ENCODE measurements at places on chromosomes 7 and 10.

DNA sequence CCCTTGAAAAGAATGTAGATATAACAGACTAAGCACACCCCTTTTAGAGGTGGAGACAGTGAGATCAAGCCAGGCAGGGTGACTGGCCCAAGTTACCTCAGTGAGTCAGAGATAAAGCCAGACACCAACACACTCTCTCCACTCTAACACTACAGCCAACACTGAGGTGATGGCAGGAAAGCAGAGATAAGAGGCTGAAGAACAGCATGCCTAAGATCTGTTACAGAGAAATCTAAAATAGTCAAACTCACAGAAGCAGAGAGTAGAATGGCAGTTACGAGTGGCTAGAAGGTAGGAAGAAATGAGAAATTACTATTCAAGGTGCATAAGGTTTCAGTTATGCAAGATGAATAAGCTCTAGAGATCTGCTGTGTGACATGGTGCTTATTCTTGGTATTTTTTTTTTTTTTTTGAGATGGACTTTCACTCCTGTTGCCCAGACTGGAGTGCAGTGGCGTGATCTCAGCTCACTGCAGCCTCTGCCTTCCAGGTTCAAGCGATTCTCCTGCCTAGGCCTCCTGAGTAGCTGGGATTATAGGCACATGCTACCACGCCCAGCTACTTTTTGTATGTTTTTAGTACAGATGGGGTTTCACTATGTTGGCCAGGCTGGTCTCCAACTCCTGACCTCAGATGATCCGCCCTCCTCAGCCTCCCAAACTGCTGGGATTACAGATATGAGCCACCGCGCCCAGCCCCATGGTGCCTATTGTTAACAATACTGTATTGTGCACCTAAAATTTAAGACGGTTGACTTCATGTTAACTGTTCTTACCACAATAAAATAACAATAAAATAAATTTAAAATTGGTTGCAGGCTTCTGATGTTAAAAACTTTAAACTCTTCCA, 28.7 kb downstream of the ICA1 start:
- DNase-seq, result no peak

GRCh38 chr7:151461096-151461941, 21.4 kb upstream of the CRYGN start:
- no peak for DNase-seq

DNA sequence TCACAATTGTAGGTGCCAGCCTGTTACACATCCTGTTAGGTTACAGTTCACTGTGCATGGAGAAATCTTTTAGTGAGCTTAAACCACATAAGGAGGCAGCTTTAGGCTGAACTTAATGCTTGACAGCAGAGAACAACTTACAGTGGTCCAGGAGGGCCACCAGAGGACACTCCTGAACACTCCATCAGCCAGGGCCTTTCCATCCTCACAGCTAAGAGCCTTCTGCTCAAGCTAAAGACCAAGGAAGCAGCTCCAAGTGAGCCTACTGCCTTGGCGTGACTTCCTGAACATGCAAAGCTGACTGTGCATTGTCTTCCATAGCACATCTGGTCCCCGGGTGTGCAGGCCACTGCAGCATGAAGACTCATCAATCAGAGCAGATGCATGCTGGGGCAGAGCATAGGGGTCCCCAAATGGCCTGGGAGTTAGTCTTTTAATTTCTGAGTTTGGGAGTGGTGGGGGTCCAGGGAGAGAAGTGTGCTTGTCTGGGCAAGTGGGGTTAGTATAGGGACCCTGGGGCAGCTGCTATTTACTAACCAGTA, 105.0 kb downstream of the ZNF248 start:
- no peak for DNase-seq

GRCh38 chr10:28169525-28169924, 133.3 kb downstream of the MPP7 start:
- no peak for DNase-seq

- no peak for DNase-seq
Measured at GRCh38 chr7:28165261-28165660, 15.3 kb downstream of the JAZF1 start.

DNA sequence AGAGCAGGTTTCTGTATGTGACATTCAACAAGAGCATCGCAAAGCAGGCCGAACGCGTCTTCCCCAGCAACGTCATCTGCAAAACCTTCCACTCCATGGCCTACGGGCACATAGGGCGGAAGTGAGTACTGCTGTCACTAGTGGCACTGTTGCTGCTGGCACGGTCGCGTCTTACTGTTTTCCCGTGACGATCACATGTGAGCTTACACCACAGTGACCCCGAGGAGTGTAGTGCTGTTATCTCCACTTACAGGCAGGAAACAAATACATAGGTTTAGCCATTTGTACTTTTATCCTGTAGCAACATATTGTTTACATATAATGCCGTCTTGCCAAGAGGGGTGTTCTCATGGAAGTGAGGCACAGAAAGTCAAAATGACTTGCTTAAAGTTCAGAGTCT, 25.4 kb downstream of the FBH1 start:
- no peak for DNase-seq

DNA sequence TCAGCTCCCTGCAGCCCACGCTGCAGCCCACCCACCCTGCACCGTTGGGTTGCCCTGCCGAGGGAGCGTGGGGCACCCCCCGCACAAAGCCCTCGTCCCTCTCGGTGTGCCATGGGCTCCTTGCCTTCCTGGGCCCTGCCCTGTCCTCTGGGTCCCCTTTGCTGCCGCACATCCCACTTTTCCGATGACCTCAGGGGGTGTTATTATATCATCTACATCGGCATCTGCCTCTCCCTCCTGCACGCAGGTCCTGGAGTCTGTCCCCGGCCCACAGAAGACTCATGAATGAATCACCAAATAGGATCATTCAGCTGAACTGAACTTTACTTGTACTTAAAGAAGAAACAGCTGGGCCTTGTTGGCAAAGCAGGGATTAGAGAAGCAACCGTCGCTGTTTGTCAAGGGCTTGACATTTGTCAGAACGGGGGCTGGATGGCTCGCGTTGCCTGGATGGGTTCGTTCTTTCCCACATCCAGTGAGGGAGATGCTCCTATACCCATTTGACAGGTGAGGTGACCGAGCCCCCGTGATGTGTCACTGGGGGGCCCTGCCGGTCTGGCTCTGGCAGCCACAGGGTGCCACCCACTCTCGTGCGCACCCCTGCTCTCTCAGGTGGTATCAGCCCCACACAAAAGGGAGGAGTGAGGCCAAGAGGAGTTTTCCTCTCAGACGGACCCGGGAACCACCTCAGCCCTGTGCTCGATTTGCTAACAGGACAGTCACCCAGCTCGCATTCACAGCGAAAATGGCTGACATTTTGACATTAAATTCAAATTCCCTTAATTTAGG, 58.6 kb upstream of the EBF3 start:
- peak; percentile 20 for DNase-seq

- DNase-seq, result peak; percentile 83
Measured at GRCh38 chr10:70551971-70552422, 50.5 kb downstream of the PRF1 start.

- DNase-seq, result no peak
Measured at GRCh38 chr10:103534621-103535498, 41.4 kb downstream of the NEURL1 start.

DNA sequence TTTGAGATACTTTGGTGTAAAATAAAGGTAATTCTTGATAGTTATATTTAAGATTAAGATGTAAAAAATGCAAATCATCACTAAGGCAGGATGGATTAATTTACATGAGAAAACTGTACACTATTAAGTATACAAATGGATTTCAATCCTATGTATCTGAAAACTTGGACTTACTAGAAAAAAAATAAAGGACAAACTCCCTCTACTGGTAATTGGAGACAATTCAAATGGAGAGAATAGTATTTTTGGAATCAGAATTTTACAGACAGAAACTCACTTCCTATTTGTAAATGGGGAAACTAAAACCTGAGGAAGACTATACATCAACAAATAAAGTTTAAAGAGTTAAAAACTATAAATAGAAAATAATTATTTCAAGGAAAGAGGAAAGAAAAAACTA, 62.6 kb downstream of the CUL2 start:
- DNase-seq, result peak; percentile 46

DNA sequence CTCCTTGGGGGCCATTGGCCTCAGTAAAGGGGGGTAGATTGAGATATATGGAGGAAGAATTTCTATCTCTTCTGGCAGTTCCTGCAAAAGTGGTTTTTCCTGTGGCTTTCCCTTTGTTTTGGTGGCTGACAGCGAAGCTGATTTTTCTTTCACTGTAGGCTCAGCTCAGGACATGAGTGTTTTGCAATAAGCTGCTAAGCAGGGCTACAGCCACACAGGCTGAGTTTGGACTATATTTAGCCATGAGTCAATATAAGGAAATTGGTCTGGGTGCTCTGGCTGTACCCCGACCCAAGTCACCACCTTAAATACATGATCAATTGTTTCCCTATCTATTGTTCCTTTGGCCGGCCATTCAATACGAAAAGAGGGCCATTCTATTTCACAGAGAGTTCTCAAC, 212.7 kb upstream of the KCND2 start:
- DNase-seq, result no peak

DNA sequence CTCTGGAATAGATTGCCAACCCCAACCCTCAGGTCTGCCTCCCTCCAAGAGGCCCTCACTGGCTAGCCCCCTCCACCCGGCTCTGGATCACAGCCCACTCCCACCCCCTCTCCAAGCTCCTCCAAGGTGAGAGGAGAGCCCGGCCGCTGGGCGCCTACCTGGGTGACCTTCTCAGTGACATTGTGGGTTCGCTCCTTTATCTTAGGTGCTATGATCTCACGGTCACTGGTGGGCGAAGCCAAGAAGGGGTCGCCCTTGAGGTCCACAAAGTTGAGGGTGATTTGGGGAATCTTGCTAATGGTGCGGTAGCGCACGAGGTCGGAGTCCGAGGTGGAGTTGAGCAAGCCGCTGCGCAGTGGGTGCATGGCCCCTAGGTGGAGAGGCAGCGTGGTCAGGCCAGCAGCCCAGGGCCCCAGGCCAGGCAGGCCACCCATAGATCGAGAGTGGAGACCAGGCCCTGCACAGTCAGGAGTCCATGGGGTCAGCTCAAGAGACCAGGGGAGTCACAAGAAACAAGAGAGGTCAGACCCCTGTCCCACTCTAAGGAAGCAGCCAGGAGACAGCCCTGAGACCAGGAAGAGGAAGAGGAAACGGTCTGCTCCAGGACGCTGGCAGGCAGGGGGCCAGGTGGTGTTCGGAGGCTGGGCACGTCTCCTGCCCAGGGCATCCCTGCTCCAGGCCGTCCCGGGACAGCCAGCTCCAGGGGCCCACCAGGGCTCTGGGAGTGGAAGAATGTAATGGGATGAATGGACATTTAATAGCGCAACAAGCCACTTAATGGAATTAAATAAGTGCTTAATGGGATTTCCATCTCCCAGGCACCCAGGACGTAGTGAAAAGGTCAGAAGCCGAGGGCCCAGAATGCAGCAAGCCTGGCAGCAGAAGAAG, 20.7 kb downstream of the KCNH2 start:
- peak; percentile 3 for DNase-seq

- DNase-seq, result no peak
Measured at GRCh38 chr7:27164367-27165088, 809 bp downstream of the HOXA9 start.

DNA sequence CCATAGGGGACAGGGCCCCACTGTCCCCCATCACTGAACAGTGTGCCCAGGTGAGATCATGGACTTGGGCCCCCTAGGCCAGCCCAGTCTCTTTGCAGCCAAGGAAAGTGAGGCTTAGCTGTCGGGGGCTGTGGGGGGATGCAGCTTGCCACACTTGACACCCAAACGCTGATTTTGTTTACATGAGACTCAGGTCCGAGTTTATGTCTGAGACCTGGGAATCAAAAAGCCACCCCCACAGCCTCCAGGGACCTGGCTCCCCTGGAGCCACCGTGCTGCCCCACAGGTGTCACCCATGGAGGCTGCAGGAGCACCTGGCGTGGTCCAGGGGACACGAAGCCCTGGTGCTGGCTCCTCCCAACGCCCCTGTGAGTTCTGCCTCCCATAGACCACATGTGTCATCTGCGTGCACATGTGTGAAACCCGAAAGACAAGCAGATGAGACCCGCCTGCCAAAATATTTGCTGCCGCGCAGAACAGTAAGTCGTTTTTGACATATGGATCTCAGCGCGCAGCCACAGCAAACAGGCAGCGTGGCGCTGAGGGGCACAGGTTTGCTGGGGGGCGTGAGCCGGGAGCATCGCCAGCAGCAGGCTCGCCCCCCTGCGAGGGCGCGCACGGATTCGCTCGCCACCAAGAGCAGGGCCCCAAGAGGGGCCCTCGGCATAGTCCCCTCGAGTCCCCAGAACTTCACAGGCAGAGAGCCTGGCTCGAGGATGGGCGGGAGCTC, 112.3 kb downstream of the LHPP start:
- DNase-seq, result no peak

- no peak for DNase-seq
Measured at GRCh38 chr7:2146676-2147472, 85.9 kb downstream of the MAD1L1 start.

- DNase-seq, result no peak
Measured at GRCh38 chr7:46450886-46451285, 529.8 kb upstream of the IGFBP3 start.

- no peak for DNase-seq
Measured at GRCh38 chr7:9391221-9391620, 957.8 kb downstream of the NXPH1 start.

- peak; percentile 2 for DNase-seq
Measured at GRCh38 chr7:125195156-125195555, 265.5 kb upstream of the POT1 start.

- no peak for DNase-seq
Measured at GRCh38 chr10:31126593-31126992, 94.9 kb upstream of the ZNF438 start.

- no peak for DNase-seq
Measured at GRCh38 chr10:102935939-102936605, 18.0 kb downstream of the CNNM2 start.

- no peak for DNase-seq
Measured at GRCh38 chr7:142375710-142376313, 118.0 kb upstream of the PRSS58 start.

GRCh38 chr7:158263964-158264748, 323.5 kb downstream of the PTPRN2 start:
- DNase-seq, result no peak

GRCh38 chr10:101091546-101092290, 29.9 kb downstream of the KAZALD1 start:
- no peak for DNase-seq

GRCh38 chr10:100733329-100733728, 12.1 kb upstream of the PAX2 start:
- no peak for DNase-seq

DNA sequence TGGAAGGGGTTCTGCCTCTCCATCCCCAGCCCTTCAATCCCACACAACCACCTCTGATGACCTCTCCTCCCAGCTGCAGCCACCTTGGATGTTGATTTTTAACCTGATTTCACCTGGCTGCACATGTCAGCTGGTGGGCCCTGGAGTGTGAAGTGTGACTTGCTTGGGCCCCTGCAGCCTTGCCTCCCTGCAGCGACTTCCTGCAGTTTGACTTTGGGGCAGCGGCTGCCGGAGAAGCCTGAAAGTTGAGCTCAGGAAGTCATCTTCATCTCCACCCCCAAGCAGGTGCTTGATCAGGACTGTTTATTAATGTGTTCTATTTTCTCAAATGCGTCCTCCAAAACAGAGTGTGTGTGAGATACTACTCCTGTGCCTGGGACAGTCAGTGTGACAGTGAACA, 675.2 kb upstream of the GALNT17 start:
- no peak for DNase-seq
